Upper lobe of left lung (tissue), 6 donors: ENCODE measurements at places on chromosomes 2 and 18.

DNA sequence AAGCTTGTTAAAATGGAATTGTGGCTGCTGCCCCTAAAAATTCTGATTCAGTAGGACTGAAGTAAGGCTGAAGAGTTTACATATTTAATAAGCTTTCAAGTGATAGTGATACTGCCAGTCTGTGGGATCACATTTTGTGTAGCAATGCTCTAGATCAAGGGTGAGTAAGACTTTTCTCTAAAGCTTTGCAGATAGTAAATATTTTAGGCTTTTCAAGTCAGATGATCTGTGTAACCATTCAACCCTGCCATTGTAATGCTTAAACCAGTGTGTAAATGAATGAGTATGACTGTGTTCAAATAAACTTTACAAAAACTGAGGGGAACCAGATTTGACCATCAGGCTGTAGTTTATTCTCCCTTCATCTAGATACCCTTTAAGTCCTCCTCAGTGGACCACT is 92.7 kb downstream of the PIK3C3 start:
- DNase-seq: no peak

GRCh38 chr18:12449051-12449785 is 41.5 kb downstream of the PRELID3A start:
- no peak for DNase-seq

DNA sequence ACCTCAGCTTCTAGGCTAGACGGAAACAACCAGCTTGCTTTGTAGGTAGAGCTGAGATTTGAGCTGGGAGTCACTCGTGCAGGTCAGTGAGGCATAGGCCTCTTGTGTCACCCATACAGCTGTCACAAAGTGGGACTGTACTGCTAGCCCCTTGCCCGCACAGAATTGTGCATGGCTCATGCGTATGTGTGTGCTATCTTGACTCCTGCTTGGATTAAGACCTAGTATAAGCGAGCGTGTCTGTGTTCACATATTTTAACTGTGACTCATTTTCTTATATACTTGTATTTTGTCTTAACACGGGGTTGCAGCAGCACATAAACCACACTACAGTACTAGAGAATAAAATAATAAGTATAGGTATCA is 20.1 kb downstream of the CEP68 start:
- DNase-seq: no peak

GRCh38 chr2:169452080-169452479 is 27.2 kb upstream of the BBS5 start:
- no peak for DNase-seq

GRCh38 chr2:113202305-113203216 is 28.8 kb downstream of the PSD4 start:
- no peak for DNase-seq

- no peak for DNase-seq
These were observed 48.9 kb downstream of the TSN start for GRCh38 chr2:121804340-121804739.

DNA sequence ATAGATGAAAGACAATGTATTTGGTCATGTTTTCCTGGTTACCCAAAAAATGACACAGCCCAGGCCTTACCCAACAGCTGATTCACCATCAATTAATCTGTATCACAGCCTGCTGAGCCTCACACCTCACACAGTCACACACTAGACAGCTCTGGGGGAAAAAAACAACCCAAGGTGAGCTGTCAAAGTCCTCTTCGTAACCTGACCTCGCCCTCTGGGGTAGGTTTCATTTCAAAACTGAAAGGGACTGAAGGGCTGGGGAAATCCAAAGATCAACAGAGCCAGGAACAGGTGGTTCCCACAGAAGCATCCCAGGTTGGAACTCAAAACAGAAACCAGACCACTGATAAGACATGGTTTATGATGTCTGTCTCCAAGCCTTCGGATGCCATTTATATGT is 18.2 kb upstream of the PCBP1 start:
- no peak for DNase-seq

DNA sequence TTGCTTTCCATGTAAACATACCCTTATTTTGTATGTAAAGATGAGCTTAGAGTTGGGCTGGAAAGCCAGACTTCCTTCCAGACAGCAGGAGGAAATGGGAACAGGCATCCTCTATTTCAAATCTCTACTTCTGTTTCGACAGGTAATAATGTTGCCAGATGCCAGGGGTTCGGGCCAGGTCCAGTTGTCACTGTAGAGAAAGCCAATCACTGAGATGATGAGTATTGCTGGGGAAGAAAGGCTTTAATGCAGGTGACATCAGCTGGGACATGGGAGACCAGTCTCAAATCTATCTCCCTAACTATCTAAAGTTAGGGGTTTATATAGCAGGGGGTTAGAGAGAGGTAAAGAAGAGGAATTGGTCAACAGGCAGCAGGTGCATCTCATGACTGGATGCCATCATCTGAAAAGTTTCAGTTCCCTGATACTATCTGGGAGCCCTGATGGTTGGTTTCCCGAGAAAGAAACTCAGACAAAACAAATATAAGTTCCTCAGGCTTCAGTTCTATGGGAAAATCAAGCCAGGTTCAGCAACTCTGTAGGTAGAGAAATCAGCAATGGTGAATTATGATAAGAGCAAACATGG is 9.3 kb upstream of the MTCL1 start:
- no peak for DNase-seq

DNA sequence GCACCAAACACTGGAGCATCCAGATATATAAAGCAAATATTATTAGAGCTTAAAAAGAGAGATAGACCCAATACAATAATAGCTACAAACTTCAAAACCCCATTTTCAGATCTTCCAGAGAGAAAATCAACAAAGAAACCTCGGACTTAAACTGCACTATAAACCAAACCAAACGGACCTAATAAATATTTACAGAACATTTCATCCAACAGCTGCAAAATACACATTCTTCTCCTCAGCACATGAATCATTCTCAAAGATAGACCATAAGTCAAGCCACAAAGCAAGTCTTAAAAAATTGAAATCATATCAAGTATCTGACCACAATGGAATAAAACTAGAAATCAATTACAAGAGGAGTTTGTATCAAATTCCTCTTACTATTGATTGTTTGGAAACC is 140.2 kb upstream of the OTOS start:
- DNase-seq: no peak

- no peak for DNase-seq
These were observed 55.8 kb upstream of the FAM136A start for GRCh38 chr2:70357684-70358071.

- no peak for DNase-seq
These were observed 430.2 kb downstream of the MEIS1 start for GRCh38 chr2:66865161-66865560.

- DNase-seq: no peak
These were observed 405.3 kb downstream of the LPIN1 start for GRCh38 chr2:12151716-12152115.

DNA sequence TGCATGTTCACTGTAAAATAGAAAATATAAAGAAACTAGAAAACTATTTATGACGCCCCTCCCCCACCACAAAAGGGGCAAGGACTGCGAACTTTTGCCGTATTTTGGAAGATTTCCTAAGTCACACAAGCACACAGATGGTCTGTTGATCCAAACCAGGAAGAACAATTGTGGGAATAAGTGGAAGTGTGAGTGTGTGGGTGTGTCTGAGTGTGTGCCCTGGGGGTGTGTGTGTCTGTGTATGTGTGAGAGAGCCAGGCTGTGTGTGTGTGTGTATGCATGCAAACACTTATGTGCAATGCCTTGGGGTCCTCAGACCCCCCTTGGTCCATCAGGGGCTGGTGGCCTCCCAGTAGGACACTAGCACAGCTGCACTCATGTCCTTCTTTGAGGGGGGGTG is 43.1 kb downstream of the HPCAL1 start:
- DNase-seq: no peak

DNA sequence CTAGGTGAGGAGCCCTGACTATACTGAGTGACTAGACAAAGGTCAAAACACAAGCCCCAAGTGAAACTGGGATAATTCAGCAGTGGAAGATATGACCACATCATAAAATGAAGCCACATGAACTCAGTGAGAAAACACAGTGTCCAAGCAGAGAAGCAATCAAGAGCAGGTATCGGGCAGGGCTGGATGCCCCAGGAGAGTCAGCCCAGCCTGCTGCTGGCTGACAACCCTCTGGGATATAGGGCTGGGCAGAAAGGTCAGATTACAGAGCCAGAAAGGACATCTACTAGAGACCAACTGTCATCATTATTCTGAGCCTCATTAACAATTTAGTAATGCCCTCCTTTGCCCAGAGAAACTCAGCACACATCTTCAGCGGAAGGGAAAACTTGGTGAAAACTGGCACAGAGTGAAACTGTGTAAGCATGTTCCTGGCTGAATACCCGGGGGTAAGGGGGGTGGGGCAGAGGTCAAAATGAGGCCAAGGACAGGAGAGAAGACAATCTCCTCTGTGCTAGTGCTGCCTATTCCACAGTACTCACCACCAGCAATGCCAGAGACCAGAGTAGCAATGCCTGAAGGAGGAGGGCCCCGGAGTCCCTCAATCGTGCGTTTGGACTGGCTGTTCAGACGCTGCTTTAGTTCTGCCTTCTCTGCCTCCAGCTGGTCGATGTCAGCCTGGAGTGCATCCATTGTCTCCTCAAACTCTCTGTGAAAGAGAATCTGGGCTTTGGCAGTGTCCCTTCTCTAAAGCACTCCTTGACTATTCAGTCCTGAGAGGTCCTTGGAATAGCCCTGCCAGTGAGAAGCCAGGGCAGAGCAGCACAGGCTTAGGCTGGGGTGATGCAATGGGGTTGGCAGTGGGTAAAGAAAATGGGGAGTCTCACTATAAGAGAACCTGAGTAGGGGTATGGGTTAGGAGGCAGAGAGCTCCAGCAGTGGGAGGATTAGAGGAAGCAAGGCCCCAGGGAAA is 15.3 kb downstream of the DCTN1 start:
- no peak for DNase-seq

- DNase-seq: no peak
These were observed 207.2 kb downstream of the VAPA start for GRCh38 chr18:10121028-10121427.

GRCh38 chr2:154995361-154995760 is 296.9 kb downstream of the KCNJ3 start:
- no peak for DNase-seq

- DNase-seq: no peak
These were observed 310.8 kb downstream of the TGIF1 start for GRCh38 chr18:3760741-3761140.

DNA sequence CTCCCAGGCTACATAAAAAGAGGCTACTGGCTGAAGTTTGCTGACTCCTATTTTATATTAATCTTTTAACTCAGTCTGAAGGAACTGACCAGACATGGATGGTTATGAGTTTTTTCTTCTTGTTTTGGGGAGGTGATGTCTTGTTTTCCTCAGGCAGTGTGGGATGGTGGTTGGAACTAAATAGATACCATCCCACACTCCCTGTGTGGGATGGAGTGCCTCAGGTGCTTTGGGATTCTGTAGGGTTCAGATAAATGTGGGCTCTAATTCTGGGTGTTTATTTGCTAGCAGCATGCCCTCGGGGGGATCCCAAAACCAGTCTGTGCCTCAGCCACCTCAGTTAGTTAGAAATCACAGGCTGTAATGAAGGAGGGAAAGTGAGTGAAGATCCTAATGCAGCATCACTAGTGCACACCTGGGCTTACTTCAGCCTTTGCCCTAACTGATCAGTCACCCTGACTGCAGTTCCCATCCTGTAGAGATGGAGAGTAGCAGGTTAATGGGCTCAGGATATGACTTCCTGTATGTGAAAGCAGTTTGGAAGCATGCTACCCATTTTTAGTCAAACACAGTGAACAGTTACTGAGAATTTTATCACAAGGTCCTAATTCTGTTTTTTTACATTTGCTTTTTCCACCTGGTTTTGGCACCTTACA is 132.2 kb downstream of the SPTBN1 start:
- no peak for DNase-seq

GRCh38 chr2:33242845-33243244 is 233.6 kb upstream of the RASGRP3 start:
- no peak for DNase-seq
